ENCODE measurements at places on chromosomes 2 and 18. TPM values are rescaled to one million over a fixed set of nuclear protein-coding genes. Genes with fewer than 3 reads are reported as not detected.

Gene UGT1A6
- total RNA-seq, result 0.82 TPM

Gene PLCD4
- total RNA-seq, result 0.56 TPM

Gene WNT6
- 0.19 TPM for total RNA-seq

Gene CAMKMT
- total RNA-seq, result 16.2 TPM

Gene DOCK10
- total RNA-seq, result 17.7 TPM

Gene TTC39C
- total RNA-seq, result 39.1 TPM

Gene IL36RN
- total RNA-seq, result not detected

Gene AQP4
- total RNA-seq, result not detected

Gene VSNL1
- not detected for total RNA-seq

GRCh38 chr2:230762317-230762896 is 49.8 kb downstream of the CAB39 start:
- DNase-seq, result no peak

DNA sequence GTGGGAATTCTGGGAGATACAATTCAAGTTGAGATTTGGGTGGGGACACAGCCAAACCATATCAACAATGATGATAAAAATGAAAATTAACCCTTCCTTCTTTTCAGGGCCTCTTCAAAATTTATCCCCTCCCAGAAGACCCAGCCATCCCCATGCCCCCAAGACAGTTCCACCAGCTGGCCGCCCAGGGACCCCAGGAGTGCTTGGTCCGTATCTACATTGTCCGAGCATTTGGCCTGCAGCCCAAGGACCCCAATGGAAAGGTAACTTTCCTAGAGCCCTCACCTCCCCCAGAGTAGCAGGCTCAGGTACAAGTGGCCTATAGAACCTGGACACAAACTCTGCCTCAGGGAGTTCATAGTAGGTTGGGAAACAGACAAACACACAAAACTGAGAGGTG is 205.4 kb downstream of the DYSF start:
- no peak for DNase-seq

- DNase-seq, result no peak
These were observed 105.5 kb downstream of the TDRD15 start for GRCh38 chr2:21229302-21229701.

DNA sequence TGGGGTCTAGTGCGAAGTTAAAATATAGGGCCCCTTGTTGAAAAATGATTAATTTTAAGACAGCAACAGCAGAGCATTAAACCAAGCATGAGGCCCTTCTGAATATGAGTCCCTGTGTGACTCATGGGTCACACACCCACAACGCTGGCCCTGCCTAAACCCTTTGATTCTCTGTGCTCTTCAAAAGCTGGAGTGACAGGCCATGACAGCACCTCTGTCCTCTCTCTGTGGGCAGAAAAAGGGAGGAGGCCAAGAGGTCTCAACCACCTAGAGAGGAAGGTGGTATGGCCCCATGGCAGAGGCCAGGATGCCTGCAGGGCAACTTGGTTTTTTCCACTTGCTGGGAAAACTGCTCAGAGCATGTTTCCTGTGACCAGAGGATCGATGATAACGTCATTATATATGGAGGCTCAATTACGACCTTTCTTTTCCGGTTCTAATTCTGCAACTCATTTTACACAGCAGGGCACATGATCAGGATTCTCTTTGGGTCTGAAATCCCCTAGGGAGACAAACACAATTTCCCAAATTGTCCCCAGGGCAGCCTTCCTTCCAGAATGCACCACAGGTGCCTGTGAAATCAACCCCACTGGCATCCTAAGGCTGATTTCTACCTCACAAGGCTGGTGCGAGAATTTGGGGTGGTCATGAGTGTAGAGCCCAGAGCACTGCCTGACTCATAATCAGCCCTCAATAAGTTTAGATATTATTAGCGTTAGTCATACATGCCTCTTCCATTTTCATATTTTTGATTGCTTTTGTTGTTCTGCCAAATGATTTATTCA is 102.0 kb upstream of the PPP1CB start:
- DNase-seq, result no peak

- DNase-seq, result no peak
These were observed 178.1 kb downstream of the MIB1 start for GRCh38 chr18:21918693-21919092.

DNA sequence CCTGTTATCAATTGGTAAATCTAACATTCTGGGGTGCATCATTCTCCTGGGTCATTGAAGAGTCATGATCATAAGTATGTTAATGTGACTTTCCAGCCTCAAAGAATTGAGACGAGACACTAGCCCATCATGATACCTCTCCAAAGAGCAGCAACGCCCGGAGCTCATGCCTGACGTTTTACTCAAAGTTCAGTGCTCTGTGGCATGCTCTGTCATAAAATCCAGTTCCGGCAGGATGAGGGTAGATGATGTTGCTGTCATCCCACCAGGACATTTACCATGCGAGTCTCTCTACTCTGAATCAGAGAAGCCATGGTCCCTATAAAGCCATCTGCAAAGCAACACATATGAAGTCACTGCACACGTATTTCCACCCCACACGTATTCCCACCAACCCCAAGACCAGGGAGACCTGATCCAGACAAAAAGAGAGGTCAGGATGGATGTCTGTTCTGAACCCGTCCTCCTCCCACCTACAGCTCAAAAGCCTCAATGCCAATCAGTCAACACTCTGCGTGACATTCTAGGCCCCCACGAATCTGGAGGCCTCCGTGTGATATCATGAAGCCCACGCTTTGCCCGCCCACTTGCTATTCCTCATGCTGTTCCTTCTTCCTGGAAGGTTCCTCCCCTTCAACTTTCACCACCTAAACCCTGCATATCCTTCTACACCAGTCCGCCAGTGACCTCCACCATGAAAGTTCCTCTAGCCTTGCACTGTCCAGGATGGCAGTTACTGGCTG is 85.8 kb downstream of the DNMT3A start:
- no peak for DNase-seq

- DNase-seq, result no peak
These were observed 8.0 kb downstream of the TNS1 start for GRCh38 chr2:217994776-217995274.

GRCh38 chr2:135072125-135072997 is 20.3 kb downstream of the RAB3GAP1 start:
- no peak for DNase-seq

- DNase-seq, result no peak
These were observed 17.5 kb upstream of the ADAM17 start for GRCh38 chr2:9573013-9573720.

GRCh38 chr2:241981076-241981700 is 111.7 kb downstream of the RTP5 start:
- DNase-seq, result no peak

DNA sequence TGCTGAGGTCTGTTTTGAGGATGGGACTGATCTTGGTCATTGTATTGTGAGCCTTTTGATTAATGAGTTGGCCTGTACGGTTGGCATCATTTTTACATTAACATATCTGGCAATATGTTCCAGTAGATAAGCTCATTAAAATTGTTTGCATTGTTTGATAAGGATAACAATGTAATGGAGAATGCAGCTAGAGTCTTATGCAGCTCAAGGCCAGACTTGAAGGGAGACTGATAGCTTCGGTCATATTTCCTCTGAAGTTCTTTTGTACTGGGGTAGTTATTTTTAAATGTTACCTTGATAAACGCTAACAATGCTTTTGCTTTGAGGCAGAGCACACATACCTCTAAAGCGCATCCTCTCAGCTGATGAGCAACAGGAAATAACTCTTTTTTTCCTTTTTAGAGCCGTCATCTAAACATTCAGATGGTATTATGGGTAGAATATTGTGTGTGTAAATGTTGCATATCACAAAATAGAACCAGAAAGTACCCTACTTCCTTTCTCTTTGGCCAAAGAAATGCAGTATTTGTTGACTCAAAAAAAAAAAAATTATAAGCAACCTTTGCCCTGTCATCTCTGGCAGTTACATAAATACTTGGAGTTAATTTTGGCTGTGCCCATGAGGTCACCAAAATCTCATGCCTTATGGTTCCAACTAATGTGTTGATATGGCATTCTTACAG is 1.3 kb downstream of the MAPRE2 start:
- DNase-seq, result no peak

DNA sequence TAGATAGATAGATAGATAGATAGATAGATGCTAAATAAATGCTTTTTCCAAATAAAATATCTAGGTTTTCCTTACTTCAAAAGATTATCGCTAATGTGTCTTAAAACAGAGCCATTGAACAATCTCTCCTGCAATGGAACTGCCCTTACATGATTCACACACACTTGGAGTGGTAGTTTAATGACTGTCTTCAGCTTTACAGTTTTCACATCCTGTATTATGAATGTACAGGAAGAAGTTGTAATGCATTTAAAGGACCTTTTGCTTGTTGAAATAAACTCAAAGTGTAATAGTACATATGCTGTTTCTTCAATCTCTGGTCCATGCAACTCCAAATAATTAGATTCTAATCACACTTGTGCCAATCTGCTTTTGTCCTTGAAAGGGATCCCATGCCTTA is 797.6 kb upstream of the CDH2 start:
- DNase-seq, result no peak

- no peak for DNase-seq
These were observed 51.4 kb downstream of the SLC38A11 start for GRCh38 chr2:164903951-164904350.

DNA sequence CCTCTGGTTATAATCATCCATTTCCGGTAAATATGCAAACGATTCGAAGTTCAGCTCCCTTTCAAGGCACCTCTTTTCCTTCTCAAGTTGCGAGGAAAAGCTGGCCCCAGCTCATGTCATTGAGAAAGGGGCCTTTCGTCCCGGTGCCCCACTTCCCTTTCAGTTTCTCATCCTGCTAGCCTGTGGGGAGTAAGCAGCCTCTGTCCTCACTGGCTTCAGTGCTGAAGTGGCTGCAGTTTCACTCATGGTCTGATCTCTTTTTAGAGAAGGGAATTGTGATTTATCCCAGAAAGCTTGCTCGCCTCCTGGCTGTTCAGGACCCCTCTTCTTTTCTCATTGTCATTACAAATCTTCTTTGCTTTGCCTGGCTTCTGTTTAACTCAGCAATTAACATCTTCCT is 207.5 kb downstream of the NR4A2 start:
- DNase-seq, result no peak

GRCh38 chr18:51226587-51227350 is 29.3 kb upstream of the MEX3C start:
- no peak for DNase-seq

- DNase-seq, result no peak
These were observed 196.9 kb downstream of the TNS1 start for GRCh38 chr2:217805668-217806481.

DNA sequence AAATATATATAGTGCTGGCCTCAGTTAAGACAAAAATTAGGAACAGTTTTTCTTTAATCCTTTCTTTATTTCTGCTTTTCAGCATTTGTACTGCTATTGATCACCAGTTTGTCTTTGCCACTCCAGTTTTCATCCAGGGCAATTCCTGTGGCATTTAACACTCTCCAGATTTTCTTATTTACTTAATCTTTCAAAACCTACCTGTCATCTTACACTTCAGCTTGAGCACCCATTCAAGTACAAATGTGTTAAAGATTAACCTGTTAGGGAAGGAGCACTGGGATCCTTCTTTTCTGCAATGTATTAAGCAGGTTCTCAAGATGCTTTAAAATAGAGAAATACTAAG is 101.8 kb upstream of the SCN1A start:
- DNase-seq, result no peak

- DNase-seq, result no peak
These were observed 12.8 kb upstream of the MYO3B start for GRCh38 chr2:170165129-170165528.

DNA sequence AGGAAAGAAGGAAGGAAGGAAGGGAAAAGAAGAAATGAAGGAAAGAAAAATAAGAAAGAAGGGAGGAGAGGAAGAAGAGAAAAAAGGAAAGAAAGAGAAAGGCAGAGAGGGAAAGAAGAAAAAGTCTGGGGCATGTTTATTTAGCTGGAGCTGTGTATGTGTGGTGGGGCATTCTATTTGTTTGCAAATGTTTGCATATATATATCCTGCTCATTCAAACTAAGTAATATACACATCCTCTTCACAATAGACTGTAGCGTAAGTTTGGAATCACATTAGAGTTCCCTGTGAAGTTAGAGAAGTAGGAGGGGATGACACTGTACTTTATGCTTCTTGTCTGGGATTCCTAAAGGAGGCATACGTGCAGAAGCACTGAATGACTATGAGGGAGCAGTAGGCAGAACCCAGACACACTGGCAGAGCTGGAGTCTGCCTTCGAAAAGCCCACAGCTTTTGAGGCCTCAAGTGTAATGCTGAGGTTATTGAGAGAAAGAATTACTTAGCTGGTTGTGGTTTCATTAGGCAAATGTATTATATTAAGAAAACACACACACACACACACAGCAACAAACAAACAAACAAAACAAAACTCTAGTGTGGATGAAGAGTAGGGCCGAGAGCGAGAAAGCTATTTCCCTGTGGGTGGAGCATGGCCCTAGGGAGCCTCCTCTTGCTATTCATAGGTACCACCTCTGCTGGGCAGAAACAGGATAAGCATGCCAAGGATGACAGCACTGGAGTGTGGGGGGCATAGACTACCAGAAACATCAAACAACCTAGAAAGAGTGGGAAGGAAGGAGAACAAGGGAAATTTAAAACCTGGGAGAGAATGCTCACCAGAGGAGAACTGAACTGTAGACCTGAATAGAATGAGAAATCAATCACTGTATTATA is 905.1 kb upstream of the NXPH2 start:
- DNase-seq, result no peak

- no peak for DNase-seq
These were observed 74.8 kb downstream of the DSC3 start for GRCh38 chr18:30967701-30968100.

GRCh38 chr2:144357623-144358373 is 162.1 kb downstream of the ZEB2 start:
- DNase-seq, result no peak

- DNase-seq, result peak; percentile 70
These were observed 14.5 kb downstream of the PTPRN start for GRCh38 chr2:219294356-219295351.

DNA sequence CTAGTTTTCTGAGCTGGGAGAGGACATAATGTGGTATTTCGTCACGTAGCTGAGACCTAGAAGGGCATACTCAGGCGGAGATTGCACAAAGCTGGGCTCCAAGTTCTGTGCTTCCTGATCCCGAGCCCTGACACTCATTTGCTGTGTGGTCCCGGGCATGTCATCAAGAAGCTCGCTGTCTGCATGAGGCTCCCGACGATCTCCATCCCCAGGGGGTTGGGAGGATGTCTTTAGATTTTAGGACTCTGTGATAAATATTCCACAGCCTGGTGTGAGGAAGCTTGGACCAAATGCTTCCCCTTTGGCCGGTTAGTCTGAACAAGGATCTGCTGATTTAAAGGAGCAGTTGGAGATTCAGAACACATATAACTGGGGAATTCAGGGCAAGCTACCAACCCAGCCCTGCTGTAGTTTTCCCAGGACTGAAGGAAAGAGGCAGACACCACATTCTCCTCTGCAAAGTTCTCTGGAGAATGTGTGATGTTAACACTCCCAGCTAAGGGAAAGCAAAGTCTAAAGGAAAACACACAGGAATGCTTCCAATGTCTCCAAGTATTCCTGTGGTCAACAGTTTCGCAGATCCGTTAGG is 2.3 kb downstream of the KCNE4 start:
- no peak for DNase-seq

All from omental fat pad (tissue), 4 donors.